Stimulated activated CD8-positive, alpha-beta memory T cell treated with anti-CD3 and anti-CD28 coated beads, Interleukin-15, amount 100 ng/mL, for 24 hours (primary cell): ENCODE measurements at places on chromosomes 7 and 10.

DNA sequence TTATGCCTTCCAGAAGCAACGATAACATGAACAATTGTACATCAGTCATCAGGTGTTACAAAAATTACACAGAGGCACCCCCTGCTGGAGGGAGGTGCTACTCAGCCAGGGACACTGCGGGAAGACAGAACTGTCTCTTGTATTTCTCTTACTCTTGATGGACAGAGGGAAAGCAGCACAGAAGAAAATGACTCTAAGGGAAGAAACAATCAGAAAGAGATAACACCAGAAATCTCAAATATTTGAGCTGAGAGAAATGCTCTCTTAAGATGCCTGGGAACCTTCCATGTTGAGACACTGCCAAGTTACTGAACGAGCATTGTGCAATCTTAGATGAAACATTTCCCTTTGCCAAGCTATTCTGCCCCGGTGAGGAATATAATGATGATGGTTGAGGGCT is 227.6 kb upstream of the NPSR1 start:
- DNase-seq, result no peak

- no peak for DNase-seq
Measured at GRCh38 chr10:89503151-89503550, 32.2 kb downstream of the SLC16A12 start.

DNA sequence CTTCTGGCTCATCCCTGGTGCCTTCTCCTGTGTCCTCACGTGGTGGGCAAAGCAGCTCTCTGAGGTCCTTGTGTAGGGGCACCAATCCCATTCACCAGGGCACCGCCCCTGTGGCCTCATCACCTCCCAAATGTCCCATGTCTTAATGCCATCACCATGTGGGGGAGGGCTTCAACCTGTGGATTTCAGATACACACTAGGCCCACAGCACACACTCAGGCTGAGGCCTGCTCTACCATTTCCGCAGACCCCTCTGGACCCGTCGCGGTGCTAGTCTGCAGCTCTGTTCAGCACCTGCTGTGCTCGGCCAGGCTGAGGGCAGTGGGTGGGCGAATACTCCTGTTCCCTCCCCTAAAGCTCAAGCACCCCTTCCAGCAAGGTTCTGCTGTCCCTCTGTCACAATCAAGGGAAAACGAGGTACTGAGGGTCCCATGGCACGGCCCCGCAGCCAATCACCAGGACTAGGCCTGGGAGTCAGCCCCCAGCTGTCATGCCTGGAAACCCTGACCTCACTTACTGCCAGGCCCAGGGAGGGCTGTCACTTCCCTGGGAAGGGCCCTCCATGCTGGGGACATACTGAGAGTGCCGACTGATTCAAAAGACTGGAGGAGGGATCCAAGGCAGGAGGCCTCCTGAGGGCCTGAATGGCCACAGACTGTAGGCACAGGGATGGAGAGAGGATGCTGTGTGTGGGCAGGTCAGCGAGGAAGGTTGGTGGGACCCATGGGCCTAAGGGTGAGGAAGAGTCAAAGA is 123.8 kb upstream of the RET start:
- DNase-seq, result no peak

GRCh38 chr7:30238721-30239441 is 45.5 kb upstream of the ZNRF2 start:
- DNase-seq, result no peak

GRCh38 chr7:136874393-136875032 is 6.1 kb downstream of the CHRM2 start:
- no peak for DNase-seq
